Vagina (tissue), 2 donors: ENCODE measurements at places on chromosomes 12 and 14.

- DNase-seq, result no peak
Measured at GRCh38 chr12:111753144-111753881, 13.4 kb upstream of the ALDH2 start.

DNA sequence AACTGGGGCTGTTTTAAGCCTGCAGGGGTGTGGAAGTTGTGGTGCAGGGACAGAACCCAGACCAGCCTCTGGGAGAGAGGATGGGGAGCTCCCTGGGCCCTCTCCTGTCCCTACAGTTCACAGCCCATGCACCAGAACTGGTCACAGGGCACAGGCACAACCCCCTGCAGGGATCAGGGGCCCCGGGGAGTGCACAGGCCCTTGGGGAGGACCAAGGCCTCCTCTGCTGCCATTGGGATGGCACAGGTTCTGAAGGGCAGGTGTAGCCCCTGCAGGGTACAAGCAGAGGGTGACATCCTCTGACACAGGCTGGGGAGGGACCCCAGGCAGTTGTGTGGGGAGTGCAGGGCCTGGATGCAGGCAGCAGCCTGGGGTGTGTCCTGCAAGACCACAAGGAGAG lies 66.4 kb upstream of the SFSWAP start:
- DNase-seq, result no peak

- no peak for DNase-seq
Measured at GRCh38 chr14:95141684-95142083, 15.6 kb downstream of the DICER1 start.

- no peak for DNase-seq
Measured at GRCh38 chr12:116497051-116497591, 62.1 kb upstream of the MAP1LC3B2 start.

DNA sequence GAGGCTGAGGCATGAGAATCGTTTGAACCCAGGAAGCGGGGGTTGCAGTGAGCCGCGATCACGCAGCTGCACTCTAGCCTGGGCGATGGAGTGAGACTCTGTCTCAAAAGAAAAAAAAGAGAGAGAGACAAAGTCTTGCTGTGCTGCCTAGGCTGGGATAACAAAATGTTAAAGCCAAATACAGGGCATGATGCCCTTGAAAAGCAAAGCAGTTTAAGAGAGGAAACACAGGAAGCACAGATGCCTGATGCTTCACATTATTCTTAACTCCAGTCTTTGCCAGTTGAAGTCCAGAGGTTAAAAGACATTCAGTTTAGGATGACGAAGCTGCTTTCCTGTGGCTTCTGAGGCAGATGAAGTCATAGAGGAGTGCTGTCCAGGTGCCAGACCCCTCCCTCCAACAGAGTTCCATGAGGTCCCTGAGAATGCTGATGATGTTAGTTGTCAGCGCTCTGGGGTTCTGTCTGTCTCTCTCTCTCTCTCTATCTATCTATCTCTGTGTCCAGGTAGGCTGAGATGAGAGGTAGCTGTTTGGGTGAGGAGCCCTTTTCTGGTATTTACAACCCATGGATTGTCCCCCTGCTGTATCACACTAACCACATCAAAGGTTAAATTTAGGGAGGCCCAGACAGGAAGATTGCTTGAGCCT lies 4.9 kb upstream of the MRPL52 start:
- DNase-seq, result no peak

- DNase-seq, result no peak
Measured at GRCh38 chr14:100466111-100466856, 120.9 kb downstream of the BEGAIN start.
